Panc1 (cell line): ENCODE measurements at places on chromosomes 16 and 17. TPM values are rescaled to one million over a fixed set of nuclear protein-coding genes. Genes with fewer than 3 reads are reported as not detected.

- DNase-seq: no peak
These were observed 179.2 kb downstream of the PARN start for GRCh38 chr16:14450846-14451245.

DNA sequence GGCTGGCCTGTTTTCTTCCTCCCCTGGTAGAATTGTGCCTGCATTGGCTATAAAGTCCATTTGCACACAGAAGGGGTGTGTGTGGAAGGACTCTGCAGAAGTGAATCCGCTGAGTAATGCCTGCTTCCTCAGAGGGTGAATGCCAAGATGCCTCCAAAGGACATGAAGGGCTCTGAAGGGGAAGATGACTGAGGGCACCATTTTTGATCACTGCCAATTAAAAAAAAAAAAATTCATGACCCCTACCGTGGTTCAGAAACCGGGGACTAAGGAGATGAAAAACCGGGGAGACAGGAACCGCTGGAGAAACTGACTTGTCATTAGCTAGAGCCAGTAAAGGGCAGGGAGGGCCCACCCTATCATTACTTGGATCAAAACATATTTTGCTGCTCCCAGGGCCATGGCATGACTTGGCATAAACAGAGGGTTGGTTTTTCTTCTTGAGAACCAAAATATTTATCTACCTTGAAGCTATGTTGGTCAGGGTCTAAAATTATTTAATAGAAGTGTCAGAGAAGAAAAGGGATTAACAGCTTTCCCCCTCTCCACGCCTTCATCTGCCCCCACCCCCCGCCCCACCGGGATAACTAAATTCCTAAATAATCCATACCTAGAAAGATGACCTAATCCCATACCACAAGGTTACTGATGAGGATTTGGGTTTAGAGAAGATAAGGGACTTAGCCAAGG lies 3.6 kb upstream of the USP7 start:
- no peak for DNase-seq

TELO2 gene
- 65.4 TPM for total RNA-seq

DNA sequence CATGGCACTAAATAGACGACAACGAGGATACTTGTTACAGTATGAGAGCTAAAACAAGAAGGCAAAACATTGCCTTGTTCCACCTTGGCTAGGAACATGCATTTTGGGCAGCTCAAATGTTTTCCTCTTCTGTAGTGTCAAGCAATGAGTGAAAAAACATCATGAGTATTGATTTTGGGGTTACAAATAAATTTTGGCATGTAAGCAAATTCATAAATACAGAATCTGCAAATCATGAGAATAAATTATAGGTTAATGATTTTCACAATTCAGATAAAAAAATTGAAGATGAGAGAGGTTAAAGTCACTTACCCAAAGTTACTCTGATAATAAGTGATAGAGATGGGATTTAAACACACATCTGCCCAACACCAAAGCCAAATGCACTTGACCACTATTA lies 28.4 kb upstream of the NUFIP2 start:
- no peak for DNase-seq

KRTAP9-8 gene
- not detected for total RNA-seq

GGT6 gene
- total RNA-seq: not detected

GRCh38 chr17:7775051-7775450 lies 57.5 kb downstream of the DNAH2 start:
- no peak for DNase-seq

- DNase-seq: no peak
These were observed 25.8 kb upstream of the ACSF3 start for GRCh38 chr16:89067677-89068443.

DNA sequence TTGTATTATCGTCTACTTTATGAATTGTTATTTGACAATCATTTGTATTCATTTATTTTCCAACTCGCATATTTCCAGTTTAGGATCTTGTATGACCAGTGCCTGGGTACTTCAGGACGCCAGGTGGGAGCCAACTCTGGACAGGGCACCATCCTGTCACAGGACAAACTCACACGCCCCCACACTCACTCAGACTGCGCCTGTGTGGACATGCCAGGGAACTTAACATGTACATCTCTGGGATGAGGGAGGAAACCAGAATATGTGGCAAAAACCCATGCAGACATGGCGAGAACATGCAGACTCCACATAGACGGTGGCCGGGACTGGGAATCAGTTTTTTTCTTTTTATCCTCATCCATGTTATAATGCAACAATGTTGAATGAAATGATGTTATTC lies 68.5 kb downstream of the CLEC16A start:
- DNase-seq: no peak

CTRL gene
- total RNA-seq: 2.0 TPM

DNA sequence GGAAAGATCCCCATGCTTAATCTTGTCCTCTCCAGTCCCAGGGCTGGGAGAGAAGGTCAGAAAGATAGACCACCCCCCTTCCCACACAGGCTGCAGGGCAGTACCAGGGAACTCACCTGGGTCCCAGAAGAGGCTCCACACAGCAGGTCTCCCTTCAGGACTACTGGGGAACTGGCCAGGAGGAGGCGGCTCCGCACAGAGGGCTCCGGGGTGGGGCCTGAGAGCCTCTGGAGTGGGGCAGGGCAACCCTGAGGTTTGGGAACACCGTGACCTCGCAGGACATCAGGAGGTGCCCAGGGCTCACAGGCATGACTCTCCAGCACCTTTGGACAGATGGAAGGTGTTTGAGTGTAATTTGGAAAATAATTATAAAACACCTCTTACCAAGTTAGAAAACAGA lies 11.0 kb downstream of the ABCA3 start:
- no peak for DNase-seq

METRNL gene
- 21.0 TPM for total RNA-seq

DNA sequence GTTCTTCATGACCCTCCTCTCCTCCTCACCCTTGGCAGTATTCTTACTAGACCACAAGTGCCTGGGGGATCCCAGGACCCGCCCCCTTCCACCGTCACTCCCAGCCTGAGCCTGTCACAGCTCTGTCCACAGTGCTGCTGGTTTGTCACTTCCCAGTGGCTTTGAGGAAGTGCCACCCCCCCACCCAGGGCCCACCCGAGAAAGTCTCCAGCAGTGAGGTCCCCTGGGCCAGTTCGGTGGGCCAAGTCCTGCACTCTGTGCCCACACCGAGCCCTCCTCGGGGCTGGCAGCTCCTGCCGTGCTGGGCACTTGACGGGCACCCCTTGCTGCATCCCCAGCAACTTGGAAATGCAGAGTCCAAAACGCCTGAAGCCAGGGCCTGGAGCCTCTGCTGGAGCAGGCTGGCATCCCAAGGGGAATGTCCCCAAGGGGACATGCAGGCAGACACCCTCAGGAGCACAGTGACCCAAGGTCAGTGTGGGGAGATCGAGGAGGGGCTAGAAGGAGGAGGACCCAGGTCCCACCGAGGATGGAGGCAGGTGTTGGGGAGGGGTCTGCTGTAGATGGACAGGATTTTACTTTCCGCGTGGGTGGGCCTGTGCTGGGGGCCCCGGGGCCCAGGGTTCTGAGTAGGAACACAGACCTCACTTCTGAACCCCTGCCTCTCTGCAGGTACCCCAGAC lies 15.5 kb downstream of the MMP15 start:
- no peak for DNase-seq

DNA sequence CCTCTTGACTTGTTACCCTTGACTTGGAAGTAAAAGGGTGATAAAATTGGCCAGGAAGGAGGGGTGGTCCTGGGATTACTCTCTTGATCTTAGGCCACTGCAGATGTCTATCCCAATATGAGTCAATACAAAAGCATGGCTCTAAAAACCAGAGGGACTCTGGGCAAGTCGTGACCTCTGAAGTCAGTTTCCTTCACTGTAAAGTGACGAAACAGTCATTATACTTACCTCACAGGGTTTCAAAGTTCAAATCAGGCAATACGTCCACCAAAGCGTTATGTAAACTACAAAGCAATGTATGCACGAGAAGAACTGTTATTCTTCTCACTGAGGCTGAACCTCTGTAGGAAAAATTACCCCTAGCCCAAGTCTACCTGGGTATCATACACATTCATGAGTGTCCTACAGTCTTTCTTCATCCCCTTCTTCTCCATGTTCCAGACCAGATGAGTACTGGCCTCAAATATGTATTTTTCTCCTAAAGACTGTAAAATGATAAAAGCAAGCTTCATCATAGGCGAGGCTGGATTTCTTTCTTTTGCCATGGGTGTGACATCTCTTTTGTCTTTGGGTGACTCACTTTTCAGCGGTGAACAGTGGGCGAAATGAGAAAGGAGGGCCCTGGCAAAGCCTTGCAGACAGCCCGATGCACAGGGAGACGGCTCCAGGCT lies 34.5 kb upstream of the CLEC18B start:
- DNase-seq: no peak

- no peak for DNase-seq
These were observed 2.2 kb downstream of the NT5M start for GRCh38 chr17:17305281-17305801.

DNA sequence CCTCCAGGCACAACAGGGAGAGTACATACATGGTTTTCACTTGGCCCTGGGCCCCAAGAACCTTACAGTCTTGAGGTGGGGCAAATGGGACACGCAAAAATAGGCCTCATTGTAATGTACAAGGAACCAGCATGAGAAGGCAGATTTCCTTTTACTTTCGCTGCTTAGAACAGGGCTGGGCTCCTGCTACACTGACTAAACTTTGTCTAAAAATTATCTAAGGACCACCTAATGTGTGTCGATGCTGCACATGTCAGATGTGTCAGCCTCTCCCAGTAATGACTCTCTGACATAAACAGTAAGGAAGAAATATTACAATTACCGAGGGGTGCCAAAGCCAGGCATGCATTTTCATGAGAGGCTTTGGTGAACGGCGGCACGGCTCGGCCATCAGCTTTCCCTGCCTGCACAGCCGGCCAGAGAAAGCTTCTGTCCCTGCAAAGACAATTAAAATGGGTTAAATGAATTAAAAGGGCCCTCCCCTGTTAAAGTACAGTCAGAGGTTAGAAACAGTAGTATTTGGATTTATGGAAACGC lies 224.2 kb upstream of the IRX3 start:
- DNase-seq: no peak

DNA sequence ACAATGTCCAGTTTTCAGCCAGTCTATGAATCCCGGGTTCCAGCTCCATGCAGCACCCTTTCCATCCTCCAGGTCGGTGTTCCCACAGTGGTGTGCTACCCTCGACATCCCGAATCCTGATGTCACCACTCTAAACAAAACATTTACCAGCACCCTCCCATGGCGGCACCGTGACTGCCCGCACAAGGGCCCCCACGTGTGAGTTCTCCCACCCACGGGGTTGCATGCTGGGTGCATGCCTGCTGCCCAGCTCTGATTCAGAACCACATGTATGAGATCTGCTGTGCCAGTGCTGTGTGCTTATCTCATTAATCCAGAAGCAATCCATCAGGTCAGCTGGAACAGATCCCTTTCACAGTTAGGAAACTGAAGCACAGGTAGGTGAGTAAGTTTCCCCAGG lies 57.4 kb downstream of the C16orf78 start:
- DNase-seq: no peak

GNAO1 gene
- 33.4 TPM for total RNA-seq

- no peak for DNase-seq
These were observed 7.5 kb downstream of the SCIMP start for GRCh38 chr17:5226940-5227878.

C16orf46 gene
- total RNA-seq: 1.2 TPM

GRCh38 chr16:72787514-72788268 lies 260.2 kb downstream of the ZFHX3 start:
- no peak for DNase-seq

EXOC3L1 gene
- total RNA-seq: 0.41 TPM

DNA sequence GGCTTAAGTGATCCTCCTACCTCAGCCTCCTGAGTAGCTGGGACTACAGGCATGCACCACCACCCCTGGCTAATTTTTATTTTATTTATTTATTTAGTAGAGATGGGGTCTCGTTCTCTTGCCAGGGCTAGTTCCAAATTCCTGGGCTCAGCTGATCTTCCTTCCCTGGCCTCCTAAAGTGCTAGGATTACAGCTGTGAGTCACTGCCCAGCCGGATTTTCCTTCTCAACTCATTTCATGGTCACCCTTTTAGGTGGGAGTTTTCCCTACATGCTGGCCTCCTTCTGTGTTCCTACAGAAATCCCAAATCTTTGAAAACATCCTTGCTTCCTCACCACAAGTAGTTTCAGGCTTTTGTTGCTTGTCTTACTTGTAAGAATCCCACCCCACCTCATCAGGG lies 102.1 kb upstream of the SIAH1 start:
- no peak for DNase-seq

- no peak for DNase-seq
These were observed 82.1 kb downstream of the TIMM22 start for GRCh38 chr17:1078831-1079561.

- DNase-seq: no peak
These were observed 105.4 kb upstream of the RBFOX1 start for GRCh38 chr16:7227229-7227721.

DNA sequence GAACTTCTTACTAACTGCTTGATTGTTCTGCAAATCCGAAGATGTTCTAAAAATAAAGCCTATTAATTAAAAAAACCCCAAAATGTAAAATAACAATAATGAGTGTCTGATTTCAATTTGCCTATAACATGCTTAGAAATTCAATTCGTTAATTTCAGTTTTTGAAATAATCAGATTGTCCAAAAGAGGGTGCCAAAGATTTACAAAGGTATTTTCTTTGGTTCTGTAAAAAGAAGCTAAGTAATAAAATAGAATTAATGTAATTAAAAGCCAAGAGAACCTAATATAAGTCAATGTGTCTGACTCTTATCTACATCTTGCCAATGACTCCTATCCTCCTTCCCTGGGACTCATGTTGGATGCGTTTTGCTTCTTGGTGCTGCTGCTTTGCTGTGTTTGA lies 75.0 kb upstream of the CPHXL start:
- no peak for DNase-seq

DNA sequence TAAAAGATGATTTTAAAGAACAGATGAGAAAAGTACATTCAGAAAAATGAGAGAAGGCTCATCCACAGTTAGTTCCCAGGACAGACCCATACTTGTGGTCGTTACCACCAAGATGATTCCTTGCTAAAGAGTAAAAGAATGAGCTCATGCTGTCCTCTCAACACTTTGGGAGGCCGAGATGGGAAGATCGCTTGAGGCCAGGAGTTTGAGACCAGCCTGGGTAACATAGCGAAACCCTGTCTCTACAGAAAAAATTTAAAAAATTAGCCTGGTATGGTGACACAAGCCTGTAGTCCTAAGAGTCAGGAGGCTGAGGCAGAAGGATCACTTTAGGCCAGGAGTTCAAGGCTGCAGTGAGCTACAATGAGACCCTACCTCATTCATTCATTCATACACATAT lies 60.7 kb upstream of the CNEP1R1 start:
- DNase-seq: no peak

GRCh38 chr17:36545077-36545464 lies 352 bp downstream of the GGNBP2 start:
- DNase-seq: no peak

DNA sequence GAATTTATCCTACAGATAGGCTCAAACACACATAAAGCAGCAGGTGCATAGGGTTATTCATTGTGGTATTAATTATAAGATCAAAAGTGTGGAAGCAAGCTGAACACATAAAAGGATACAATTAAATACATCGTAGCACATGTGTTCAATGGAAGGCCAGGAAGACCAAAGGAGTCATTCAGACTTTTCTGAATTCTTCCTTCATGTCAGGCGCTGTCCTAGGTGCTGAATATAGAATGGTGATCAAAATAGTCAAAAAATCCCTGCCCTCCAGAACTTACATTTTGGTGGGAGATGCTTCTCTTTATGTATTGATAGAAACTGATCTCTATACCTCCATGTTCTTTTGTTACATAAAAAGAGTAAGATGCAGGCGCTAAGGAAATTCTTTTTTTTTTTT lies 439.0 kb upstream of the ASIC2 start:
- no peak for DNase-seq
